ENCODE measurements at places on chromosomes 7 and 10.

GRCh38 chr10:69242852-69243212 is 22.7 kb downstream of the HKDC1 start:
- DNase-seq: no peak

GRCh38 chr7:80134536-80135308 is at the start of gene GNAI1:
Gene GNAI1, plus strand, starts transcription at chr7:80134831. Its CDS starts 330 bp downstream, at chr7:80135161.
- peak; percentile 57 for DNase-seq

DNA sequence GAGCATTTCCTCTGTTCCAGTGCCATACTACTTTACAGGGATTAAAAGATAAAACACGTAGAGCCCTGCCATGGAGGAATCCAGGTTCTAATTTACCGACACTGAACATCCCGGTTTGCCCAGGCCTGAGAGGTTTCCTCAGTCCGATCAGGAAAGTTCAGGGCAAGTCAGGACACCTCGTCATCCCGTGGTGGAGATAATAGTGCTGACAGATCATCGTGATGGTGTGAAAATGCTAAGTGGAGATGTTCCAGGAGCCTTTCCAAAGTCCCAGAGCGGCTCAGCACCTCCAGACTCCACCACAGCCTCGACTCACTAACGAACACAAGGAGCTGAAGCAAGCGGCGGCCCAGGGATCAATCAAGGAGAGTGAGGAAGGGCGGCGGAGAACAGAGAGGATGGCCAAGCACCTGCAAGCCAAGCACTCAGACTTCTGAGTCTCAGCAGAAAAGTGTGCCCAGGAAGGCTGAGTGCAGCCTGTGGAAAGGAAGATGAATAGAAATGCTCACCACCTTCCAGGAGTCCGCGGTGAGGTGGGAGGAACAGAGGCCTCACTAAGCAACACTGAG is 103.7 kb upstream of the VWC2 start:
- DNase-seq: no peak

- no peak for DNase-seq
These were observed 78.3 kb upstream of the KMT2C start for GRCh38 chr7:152513861-152514770.

GRCh38 chr7:77402818-77403217 is 13.3 kb downstream of the GSAP start:
- no peak for DNase-seq

DNA sequence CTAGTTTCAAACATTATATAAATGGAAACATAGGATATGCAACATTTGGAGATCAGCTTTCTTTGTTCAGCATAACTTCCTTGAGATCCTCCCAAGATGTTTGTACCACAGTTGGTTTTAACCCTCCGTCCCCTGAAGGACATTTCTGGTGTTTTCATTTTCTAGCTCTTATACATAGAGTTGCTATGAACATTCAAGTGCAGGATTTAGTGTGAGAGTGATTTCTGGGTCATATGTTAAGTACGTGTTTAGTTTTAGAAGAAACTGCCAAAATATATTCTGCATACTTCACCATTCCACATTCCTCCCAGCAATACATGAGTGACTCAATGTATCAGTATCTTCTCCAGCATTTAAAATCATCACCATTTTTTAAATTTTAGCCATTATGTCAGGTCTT is 588.7 kb upstream of the PFKP start:
- no peak for DNase-seq

DNA sequence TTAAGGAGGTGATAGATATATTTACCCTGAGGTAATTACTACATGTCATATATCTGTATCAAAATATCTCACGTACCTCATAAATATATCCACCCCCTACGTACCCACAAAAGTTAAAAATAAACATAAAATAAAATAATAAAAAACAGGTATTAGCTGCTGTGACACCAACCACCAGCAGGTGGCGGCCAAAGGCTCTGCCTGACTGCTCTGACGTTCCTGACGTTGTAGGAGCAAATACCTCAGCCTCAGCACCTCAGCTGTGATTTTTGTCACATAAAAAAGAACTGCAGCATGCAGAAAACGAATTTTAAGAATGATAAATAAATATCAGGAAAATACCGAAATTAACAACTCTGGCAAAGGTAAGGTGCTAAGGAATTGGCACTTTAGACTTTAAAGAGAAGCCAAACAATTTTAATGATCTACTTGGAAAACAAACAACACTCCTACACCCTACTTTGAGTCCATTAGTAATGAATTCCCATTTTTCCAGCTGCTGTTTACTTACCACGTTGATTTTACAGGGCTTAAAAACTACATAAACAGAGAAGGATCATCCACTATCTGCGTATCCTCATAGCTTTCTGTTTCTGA is 125.4 kb upstream of the TARP start:
- no peak for DNase-seq

- DNase-seq: peak; percentile 37
These were observed 77.4 kb downstream of the PON1 start for GRCh38 chr7:95246831-95247370.

- DNase-seq: no peak
These were observed 49.1 kb upstream of the ELN start for GRCh38 chr7:73978661-73979563.

Data from AG09319 (cell line).